ENCODE measurements at places on chromosomes 1 and 21.

DNA sequence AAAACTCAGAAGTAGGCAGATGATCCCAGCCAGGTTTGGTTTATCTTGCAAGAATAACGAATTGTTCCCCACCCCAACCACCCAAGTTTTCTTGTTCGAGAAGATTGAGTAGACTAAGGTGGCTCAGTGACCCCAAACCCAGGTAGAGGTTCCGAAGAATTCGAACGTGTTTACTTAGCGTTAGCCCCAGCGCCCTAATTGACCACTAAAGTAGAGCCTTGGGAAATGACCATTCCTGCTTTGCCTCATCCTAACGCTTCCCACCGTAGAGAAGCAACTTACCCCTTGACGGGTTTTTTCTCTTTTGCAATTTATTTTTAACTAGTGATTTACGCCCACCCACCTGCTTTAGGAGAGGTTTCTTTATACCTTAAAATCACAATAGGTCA, 870 bp downstream of the FBXO28 start:
- no peak for DNase-seq

DNA sequence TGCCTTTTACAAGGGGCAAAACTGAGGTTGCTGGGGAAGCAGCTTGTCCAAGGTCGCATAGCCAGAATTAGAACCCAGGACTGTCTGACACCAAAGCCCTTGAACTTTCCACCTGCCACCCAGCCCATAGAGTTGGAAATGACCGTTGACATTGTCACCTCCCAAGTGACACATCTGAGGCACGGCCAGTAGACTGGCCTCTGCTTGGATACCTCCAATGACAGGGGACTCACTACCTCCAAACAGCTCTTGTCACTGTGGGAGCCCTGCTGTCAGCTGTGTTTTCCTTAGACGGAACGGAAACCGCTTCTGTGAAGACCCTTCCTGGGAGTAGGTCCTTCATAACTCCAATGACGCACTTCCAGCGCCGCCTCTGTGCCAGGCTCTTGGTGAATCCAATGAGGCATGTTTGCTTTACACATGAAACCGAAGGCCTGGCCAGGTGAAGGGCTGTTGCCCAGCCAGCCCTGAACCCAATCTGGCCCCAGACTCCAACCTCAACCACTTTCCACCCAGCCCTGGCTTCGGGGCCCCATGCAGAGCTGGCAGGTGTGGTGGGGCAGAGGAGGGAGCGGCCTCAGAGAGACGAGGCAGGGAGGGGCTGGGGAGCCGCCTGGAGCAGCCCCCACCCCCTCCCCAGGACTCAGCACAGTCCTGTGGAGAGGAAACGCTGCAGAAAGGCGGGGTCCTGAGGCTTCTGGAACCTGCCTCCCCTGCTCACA, 109.2 kb upstream of the IFFO2 start:
- DNase-seq = no peak

DNA sequence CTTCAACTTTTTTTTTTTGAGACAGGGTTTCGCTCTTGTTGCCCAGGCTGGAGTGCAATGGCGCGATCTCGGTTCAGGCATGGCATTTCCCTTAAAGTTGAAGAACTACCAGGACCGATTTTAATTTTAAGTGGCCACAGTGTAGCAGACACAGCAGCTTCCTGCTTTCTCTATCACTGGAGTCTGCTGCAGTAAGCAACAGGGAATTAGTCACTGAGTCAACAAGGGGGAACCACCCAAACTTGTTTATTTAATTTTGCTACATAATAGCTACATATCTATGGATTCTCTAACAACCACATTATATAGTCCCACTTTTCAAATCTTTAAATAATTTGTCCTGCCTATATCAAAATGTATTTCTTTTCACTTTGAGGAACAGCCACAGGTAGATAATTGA, 12.5 kb upstream of the TNNI3K start:
- DNase-seq = no peak

GRCh38 chr1:47703981-47704596, 266.2 kb downstream of the FOXD2 start:
- no peak for DNase-seq

Measured in cortex of kidney (tissue), 1 donor.